ENCODE measurements at places on chromosomes 2 and 18.

DNA sequence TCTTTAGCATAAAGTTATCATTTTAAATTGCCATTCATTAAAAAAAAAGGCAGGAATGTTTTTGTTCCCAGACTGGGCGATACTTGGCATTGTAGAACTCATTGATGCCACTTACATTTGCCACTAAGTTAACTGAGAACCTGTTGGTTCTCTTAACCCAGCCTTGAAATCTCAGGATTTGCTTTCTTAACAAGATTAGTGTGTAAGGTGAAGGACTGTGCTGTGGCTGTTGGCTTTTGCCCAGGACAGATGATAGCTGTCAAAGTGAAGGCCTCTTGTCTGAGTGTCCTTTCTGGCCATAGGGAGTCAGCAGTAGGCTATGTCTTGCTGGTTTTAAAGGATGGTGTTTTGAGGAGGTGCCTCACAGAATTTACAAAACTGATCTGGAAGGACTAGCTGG is 2.6 kb downstream of the DPYSL5 start:
- DNase-seq: no peak

DNA sequence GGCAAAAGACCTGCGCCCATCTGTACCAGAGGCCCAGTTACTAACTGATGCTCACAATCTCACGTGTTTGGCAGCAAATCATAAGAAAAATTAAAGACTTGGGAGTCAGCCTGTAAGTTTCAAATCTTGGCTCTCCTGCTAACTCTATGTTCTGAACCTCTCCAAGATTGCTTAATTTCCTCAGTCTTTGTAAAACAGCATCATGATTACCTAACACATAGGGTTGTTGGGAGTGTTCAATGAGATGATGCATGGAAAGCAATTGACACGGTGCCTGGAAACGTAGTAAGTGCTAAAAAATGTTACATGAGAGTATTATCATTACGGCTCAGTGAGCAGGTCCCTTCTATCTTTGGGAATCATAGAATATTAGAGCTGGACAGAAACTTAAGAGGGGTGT is 497.6 kb upstream of the TCF4 start:
- no peak for DNase-seq

- no peak for DNase-seq
Observed at GRCh38 chr2:211371465-211371864, 815.1 kb downstream of the CPS1 start.

GRCh38 chr18:31710826-31711225 is 26.4 kb upstream of the B4GALT6 start:
- DNase-seq: no peak

DNA sequence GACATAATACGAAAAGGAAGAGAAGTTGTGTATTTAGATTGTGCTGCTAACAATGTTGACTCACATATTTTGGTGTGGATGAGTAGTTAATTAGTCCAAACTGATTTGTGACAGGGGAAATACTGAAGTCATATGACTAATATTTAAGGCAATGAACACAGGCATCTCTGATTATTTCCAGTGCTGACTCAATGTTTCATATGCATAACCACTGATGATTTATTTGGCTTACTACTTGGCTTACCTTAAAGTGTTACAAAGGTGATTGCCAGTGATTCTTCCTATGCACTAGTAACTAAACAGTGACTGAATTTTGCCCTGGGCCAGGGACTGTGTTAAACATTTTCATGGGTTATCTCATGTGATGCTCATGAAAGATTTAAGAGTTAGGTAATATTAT is 722.6 kb downstream of the METTL4 start:
- DNase-seq: no peak

DNA sequence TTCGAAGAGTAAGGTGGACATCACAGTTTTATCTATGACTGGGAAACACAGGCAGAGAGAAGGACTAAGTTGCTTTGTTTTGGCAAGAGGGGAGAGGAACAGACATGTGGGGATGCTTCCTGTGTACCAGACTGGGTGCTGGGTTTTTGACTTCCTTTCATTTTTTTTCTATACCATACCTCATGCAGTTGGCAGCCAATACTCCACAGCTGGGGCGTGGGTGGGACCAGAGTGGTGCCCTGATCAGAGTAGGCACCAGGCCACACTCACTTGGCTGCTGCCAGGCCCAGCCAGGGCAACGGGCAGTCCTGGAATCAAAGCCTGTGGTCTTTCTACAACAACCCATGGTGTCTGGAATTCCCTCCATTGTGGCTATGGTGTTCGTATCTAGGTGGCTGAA is 45.2 kb downstream of the SH3RF3 start:
- no peak for DNase-seq

- DNase-seq: no peak
Observed at GRCh38 chr18:40867459-40867858, 1087.6 kb upstream of the PIK3C3 start.
